Gastrocnemius medialis (tissue), 4 donors: ENCODE measurements at places on chromosomes 1 and 21.

GRCh38 chr21:46509741-46510502, 51.2 kb downstream of the DIP2A start:
- DNase-seq = no peak

DNA sequence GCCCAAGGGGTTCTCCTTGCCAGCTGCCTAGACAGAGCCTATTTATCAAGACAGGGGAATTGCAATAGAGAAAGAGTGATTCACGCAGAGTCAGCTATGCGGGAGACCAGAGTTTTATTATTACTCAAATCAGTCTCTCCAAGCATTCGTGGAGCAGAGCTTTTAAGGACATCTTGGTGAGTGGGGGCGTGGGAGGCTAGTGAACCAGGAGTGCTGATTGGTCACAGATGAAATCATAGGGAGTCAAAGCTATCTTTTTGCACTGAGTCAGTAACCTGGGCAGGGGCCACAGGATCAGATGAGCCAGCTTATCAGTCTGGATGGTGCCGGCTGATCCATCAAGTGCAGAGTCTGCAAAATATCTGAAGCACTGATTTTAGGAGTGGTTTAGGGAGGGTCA, 64.8 kb upstream of the MRPS6 start:
- no peak for DNase-seq

GRCh38 chr1:201275253-201275666, 8.0 kb upstream of the PKP1 start:
- DNase-seq = peak; percentile 77

GRCh38 chr1:44855742-44856141, 12.7 kb upstream of the PTCH2 start:
- DNase-seq = no peak

DNA sequence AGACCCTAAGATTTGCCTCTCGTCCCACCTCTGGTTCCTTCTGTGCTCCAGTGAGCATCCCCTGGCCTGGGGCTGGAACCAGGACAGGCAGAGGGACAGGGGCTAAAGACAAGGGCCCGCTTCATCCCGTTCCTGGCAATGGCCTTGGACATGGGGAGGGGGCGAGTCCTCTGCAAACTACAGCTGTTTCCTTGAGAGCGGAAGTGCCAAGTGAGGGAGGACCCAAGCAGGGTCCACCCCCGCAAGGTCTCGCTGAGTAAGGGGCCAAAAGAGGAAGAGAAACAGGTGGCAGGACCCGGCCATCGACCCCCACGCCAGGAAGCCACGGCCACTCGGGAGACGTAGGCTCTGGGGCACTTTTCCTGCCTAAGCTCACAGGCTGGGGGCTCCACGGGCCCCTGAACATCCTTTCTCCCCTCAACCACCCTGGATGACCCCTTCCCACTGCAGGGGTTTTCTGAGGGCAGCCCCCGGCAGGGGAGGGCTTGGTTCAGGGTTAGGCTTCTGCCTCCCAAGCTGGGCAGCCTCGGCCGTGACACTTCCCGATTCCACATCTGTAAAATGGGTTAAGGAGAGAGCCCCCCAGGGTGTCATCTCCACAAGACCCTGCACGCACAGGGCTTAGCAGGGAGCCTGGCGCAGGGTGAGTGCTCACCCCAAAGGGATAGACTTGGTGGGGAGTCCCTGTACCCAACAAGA, 17.9 kb upstream of the PLEKHG5 start:
- DNase-seq = no peak

GRCh38 chr21:46294647-46295176, 8.6 kb downstream of the YBEY start:
- no peak for DNase-seq

GRCh38 chr21:27636656-27637055, 669.8 kb upstream of the ADAMTS5 start:
- peak; percentile 85 for DNase-seq

DNA sequence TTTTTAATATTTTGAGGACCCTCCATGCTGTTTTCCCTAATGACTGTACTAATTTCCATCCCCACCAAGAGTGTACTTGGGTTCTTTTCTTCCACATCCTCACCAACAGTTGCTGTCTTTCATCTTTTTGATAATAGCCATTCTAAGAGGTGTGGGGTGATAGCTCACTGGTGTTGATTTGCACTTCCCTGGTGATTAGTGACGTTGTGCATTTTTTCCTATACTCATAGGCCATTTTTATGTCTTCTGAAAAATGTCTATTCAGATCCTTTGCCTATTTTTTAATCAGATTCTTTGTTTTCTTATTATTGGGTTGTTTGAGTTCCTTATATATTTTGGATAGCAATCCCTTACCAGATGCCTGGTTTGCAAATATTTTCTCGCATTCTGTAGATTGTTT, 64.2 kb downstream of the FCRL5 start:
- no peak for DNase-seq

- DNase-seq = no peak
Observed at GRCh38 chr21:26120828-26121227, 49.7 kb downstream of the APP start.

DNA sequence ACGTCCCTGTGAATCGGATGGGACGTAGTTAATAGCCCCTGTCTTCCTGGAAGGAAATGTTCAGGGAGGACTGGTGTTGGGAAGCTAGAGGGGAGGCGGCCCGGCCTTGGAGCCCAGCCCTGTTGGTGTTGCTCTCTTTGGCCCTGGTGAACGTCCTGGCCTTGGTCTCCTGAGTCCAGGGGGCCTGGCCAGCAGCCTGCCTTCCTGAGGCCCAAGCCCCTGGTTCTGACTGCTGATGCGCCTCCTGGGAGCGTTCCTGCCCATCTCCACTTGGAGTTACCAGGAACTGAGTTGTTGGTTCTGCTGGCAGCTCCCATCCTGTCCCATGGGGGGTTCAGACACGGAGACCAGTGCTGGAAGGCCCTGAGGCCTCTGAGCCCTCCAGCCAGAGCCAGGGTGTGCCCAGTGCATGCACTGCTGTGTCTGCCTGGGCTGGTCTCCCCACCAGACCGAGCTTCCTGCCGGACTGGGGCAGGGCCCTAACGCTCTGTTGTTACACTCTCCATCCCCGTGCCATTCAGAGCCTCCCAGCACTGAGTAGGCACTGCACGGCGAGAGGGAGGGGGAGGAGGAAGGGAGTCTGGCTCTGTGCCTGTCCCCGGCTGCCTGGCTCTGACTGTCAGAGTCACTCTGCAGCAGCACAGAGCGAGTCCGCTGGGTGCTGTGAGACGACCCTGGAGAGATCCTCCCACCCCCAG, 382.5 kb upstream of the VAMP3 start:
- no peak for DNase-seq

GRCh38 chr21:34994766-34995631, 54.1 kb downstream of the RUNX1 start:
- DNase-seq = no peak

- DNase-seq = no peak
Observed at GRCh38 chr1:116674011-116674531, 6.5 kb upstream of the IGSF3 start.

GRCh38 chr1:93519199-93519829, 71.4 kb downstream of the FNBP1L start:
- DNase-seq = no peak

- DNase-seq = no peak
Observed at GRCh38 chr1:228861832-228862180, 126.5 kb downstream of the RHOU start.

- no peak for DNase-seq
Observed at GRCh38 chr1:157419845-157420542, 132.3 kb downstream of the FCRL5 start.

DNA sequence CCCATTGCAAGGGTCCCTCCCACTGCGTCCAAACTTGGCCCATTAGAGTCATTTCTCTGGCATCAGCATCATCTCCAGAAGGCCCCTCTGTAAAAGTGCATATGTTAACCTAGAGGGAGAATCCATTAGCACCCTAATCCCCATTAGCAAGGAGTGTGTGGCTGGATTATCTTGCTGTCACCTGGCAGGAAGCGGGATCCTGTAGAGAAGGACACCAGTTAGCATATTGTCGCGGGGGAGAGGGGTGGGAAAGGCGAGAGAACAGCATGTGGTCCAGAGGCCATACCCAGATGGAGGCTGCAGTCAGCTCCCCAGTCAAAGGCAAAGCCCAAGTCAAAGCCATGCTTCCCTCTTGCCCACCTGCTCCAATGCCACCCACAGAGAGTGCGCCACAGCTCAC, 64.0 kb downstream of the OLIG1 start:
- DNase-seq = no peak

DNA sequence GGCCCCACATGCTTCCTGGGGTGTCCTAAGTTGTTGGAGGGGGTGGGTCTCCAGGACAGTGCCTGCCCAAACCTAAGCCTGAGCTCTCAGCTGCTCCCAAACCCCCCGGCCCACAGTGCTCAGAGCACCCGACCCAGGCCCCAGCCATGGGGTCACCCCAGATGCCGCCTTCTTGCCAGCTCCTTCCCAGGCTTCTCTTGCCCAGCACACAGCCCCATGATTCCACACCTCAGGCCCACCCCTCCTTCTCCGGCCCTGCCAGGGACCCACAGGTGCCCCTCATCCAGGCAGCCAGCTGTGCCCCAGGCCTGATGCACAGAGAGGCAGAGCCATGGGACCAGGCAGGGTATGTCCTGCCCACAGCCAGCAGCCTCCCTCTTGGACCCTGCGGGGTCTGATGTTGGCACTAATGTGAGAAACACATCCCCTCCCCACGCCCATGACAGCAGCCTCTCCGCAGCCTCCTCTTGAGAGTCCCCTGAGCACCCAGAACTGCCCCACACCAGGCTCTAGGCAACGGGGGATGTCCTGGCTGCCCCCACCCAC, 4.9 kb downstream of the WNT9A start:
- peak; percentile 10 for DNase-seq

GRCh38 chr1:67711855-67712212, 26.8 kb downstream of the GADD45A start:
- DNase-seq = no peak

GRCh38 chr1:40530735-40531380, 579 bp upstream of the ZNF684 start:
- DNase-seq = no peak

DNA sequence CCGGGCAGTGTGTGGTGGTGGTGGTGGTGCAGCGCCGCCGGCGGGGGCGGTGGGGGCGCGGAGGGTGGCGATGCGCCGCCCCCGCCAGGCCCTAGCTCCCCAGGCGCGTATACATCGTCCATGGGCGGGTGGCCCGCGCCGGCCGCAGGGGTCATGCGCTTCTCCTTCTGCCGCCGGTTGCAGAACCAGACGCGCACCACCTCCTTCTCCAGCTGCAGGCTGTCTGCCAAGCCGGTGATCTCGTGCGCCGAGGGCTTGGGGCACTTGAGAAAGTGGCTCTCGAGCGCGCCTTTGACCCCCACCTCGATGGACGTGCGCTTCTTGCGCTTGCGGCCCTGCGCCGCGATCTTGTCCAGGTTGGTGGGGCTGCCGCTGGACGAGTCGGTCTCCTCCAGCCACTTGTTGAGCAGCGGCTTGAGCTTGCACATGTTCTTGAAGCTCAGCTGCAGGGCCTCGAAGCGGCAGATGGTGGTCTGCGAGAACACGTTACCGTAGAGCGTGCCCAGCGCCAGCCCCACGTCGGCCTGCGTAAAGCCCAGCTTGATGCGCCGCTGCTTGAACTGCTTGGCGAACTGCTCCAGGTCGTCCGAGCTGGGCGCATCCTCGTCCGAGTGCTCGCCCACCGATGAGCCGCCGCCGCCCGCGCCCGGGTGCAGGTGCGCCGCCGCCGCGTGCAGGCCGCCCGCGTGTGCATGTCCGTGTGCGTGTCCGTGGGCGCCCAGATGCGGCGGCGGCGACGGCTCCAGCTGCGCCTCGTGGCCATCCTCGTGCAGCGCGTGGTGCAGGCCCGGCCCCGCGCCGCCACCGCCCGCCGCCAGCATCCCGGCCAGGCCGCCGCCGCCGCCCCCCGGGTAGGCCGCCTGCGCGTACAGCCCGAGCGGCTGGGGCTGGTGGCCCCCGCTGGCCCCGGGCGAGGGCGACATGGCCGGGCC, 926 bp downstream of the POU3F1 start:
- DNase-seq = no peak

- no peak for DNase-seq
Observed at GRCh38 chr1:209414803-209415329, 168.6 kb upstream of the CAMK1G start.

GRCh38 chr21:23579573-23579972, 2027.7 kb downstream of the MRPL39 start:
- no peak for DNase-seq

DNA sequence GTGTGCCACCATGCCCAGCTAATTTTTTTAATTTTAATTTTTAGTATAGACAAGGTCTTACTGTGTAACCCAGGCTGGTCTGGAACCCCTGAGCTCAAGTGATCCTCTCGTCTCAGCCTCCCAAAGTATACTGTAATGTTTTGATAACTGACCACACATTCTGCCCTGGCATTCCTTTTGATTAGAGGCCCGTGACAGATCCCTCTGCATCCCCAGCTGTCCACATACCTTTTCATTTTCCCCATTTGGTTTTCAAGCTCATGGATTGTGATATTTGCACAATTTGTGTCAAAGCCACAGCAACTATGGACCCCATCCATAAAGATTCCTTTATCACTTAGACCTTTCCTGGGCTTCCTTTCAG, 116.8 kb upstream of the ATP1A1 start:
- DNase-seq = no peak

DNA sequence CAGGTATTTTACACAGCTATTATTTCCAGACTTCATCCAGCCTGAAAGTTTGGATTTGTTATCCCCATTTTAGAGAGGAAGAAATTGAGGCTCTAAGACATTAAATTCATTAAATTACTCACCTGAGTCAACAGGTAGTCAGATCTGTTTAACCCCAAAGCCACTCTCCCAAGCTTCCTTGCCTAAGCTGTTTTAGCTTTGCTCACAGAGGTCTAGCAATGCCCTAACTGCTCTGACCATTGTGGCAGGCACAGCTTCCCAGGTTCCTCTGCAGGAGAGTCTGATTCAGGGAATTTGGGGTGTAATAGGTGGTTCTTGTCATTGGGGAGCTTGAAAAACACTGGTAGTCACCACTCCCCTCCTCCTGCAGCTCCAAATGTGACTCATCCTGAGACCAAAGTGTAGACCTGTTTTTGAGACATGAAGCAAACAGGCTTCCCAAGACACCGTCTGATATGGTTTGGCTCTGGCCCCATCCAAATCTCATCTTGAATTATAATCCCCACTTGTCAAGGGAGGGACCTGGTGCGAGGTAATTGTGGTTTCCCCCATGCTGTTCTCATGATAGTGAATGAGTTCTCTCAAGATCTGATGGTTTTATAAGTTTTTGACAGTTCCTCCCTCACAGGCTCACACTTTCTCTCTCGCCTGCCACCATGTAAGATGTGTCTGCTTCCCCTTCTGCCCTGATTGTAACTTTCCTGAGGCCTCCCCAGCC, 142.8 kb upstream of the DNAH14 start:
- no peak for DNase-seq

GRCh38 chr1:34597877-34598514, 156.9 kb upstream of the GJB5 start:
- DNase-seq = no peak

DNA sequence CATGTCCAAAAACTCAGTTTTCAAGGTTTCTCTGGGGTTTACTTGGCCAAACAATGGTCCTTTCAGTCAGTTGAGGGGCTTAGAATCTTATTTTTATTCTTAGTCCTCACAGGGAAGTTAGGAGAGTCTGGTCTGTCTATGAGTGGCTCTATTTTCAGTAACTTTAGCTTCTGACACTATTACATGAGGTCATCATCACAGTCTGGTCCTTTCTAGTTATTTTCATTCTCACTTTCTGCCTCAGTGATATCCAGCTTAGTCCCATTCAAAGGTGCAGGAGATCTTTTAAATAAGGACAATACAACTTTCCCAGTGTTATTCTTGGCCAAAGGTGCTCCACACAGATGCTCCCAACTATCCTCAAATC, 30.0 kb upstream of the FGGY start:
- DNase-seq = no peak
